ENCODE measurements at places on chromosomes 6 and 20. TPM values are rescaled to one million over a fixed set of nuclear protein-coding genes. Genes with fewer than 3 reads are reported as not detected.

Gene CNR1
- total RNA-seq: 6.0 TPM

Gene C20orf141
- total RNA-seq: not detected

Gene CCR6
- not detected for total RNA-seq

Gene BCKDHB
- total RNA-seq: 17.4 TPM

Gene IMPG1
- total RNA-seq: not detected

Gene VWA7
- total RNA-seq: 0.44 TPM

Gene DLK2
- total RNA-seq: 0.33 TPM

Gene NOTCH4
- 0.96 TPM for total RNA-seq

Gene BPI
- not detected for total RNA-seq

Gene RGL2
- 43.4 TPM for total RNA-seq

Gene KPNA5
- 8.6 TPM for total RNA-seq

Gene CD83
- 2.9 TPM for total RNA-seq

Gene CST5
- not detected for total RNA-seq

Gene EYS
- total RNA-seq: 0.10 TPM

Gene AHCY
- 361 TPM for total RNA-seq

Gene ARFGAP1
- total RNA-seq: 88.0 TPM

Gene SPAG4
- 6.1 TPM for total RNA-seq

Gene PPARD
- total RNA-seq: 1.9 TPM

Gene KCNQ2
- total RNA-seq: 92.6 TPM

Gene OR12D3
- total RNA-seq: not detected

Gene EMILIN3
- 7.9 TPM for total RNA-seq

Gene CENPW
- total RNA-seq: 19.6 TPM

Data from H7 (cell line).